ACHN (cell line): ENCODE measurements at places on chromosomes 3 and 15.

DNA sequence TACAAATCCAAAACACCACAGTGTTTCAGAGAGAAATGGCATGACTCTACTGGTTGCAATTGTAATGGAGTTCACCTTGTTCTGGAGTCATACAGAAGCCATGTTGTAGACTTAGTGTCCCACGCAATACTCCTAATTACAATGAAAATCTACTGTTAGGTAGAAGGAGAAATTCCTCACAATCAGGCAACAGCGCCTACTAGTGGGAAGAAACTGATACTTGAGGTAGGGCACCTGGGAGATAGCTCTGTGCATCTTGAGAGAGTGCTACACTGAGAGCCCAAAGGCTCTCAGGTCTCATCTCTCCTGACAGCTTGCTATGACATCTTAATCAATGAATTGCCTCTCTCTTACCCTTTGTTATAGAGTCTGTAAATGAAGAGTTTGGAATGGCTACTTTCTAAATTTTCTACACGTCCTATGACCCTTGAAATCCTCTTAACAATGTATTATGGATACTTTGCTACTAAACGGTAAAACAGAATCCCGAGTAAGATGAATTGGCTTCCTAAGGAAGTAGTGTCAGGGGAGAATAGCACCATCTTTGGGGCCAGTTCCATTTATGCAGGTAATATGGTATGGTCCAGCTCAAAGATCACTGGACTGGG lies 422.7 kb upstream of the TPRG1 start:
- DNase-seq = peak; percentile 42

- DNase-seq = no peak
These were observed 104.5 kb downstream of the PLXNA1 start for GRCh38 chr3:127087441-127087840.

- no peak for DNase-seq
These were observed 1047.0 kb downstream of the TUSC7 start for GRCh38 chr3:117756563-117756962.

DNA sequence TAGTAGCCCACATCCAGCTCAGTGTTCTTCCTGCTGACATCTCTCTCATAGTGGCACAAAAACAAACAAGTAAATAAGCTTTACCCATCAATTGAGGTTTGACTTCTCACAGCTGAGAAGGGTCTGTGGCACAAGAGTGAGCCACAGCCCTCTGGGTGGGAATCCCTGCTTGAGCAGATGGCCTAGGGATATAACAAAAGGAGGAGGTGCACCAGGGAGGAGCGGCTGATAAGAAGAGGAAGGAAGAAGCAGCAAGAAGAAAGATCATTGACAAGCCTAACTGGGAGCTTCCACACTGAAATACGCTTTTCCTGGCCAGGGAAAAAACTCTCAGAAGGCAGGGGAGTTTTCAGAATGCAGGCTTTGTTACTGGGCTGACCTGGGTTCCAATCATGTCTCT lies 279.8 kb downstream of the UACA start:
- DNase-seq = no peak

DNA sequence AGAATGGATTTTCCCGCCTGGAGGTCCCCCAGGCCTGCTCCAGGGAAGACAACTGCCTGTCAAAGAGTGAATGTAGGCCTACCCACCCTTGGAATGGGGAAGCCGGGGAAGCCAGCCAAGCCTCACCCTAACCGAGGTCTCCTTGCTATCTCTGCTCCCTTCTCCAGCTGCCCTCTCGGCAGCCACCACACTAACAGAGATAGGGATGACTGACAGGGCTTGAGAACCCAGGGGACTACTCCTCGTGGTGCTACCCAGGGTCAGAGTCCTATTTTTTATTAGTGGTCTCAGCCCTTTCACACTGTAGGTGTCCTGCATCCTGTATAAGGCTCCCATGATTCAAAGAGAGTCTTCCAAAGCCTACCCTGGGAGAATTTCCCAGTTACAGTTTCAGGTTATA lies 160.6 kb upstream of the CHRM5 start:
- DNase-seq = no peak

DNA sequence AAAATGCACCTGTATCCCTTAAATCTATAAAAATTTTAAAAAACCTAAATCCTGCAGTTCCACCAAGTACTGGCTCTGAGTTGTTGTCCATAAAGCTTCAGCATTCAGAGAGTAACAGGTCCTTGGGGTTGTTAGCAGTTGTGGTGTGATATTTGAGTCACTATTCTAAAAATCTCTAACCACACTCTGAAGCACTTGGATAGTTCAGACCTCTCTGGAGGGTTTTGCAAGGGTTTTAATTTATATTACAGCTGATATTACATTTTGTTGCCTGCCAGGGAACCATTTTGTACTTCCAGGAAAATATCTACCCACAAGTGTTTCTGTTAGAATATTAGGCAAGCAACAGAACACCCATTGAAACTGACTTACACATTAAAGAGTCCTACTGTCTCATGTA lies 255.6 kb downstream of the TBL1XR1 start:
- no peak for DNase-seq

DNA sequence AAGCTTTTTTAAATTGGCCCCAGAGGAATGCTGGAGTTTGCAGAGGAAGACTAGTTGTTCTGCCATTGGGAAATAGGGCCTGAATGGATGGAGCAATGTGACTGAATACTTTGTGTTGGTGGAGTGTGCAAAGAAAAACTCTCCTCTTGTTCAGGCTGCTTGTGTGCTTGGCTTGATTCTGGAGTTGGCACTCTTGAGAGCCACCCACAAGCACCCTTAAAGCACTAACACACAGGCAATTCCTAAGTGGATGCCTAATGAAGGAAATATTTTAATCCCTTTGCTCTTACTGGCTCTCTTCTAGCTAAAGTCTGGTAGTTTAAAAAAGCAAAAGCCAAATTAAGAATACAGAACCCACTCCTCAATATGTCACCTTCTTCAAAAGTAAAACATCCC lies 304.4 kb upstream of the C2CD4B start:
- DNase-seq = no peak

DNA sequence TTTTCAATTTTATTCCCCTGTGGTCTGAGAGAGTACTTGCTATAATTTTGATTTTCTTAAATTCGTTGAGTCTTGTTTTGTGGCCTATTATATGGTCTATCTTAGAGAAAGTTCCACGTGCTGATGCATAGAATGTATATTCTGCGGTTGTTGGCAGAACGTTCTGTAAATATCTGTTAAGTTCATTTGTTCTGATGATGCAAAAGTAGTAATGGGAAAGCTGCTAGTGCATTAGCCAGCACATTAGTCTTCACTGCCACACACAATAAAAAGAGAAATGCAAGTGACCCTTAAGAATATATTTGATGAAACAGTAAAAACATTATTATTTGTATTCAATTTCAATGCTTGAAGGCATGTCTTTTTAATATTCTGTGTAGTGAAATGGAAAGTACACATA lies 84.8 kb downstream of the GTPBP8 start:
- no peak for DNase-seq

- peak; percentile 33 for DNase-seq
These were observed 43.5 kb downstream of the CFAP92 start for GRCh38 chr3:128950223-128950938.

DNA sequence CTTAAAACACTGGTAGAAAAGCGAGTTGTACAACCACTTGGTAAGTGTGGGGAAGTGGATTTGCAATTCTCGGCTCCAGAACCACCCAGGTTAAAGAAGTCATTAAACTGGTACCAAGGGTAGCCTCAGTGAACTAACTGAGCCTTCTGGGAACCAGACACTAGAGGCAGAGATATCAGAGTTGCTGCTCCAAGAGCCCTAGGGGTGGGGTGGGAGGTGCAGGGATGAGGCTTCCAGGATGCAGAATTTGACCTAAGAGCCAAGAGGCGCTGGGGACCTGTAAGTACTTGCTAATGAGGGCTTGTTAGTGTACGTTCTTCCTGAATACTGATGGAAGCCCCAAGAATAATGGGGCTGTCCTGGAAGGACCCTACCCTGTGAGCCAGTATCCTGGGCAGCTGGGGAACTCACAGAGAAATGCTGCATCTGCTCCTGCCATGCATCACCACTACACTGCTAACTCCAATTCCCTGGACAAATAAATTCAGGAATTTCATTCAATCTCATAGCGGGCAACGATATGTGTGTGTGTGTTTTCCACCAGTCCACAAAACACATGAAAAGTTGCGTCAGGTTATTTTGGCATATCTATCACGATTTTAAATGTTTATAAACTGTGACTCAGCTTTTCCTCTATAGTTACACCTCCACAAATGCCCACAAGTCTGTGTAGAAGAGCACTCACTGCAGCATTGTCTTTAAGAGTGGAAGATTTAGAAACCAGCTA lies 23.8 kb downstream of the STIMATE start:
- DNase-seq = no peak

DNA sequence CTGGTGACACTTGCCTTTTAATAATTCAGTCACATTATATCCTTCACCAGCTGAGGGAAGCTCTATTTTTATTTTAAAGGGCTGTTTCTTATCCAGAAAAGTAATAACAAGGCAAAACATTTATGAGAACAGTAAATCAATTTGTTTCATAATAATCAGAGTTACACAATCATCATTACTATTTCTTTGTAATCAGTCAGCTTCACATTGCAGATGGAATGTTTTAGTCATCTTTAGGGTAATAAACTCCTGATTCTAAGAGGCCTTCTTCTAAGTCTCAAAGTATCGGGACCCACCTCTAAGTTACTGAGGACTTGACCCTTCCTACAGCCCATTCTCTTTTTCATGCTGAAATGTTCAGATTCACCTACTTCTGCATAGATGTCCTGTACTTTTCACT lies 298.3 kb upstream of the TGFBR2 start:
- DNase-seq = no peak

DNA sequence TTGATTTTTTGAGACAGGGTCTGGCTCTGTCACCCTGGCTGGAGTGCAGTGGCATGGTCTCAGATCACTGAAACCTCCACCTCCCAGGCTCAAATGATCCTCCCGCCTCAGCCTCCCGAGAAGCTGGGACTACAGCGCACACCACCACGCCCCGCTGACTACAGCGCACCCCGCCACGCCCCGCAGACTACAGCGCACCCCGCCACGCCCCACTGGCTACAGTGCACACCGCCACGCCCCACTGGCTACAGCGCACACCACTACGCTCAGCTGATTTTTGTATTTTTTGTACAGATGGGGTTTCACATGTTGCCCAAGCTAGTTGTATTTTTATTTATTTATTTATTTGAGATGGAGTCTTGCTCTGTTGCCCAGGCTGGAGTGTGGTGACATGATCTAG lies 35.6 kb downstream of the SLC51A start:
- DNase-seq = no peak

GRCh38 chr3:195770081-195770840 lies 41.5 kb downstream of the MUC4 start:
- no peak for DNase-seq

DNA sequence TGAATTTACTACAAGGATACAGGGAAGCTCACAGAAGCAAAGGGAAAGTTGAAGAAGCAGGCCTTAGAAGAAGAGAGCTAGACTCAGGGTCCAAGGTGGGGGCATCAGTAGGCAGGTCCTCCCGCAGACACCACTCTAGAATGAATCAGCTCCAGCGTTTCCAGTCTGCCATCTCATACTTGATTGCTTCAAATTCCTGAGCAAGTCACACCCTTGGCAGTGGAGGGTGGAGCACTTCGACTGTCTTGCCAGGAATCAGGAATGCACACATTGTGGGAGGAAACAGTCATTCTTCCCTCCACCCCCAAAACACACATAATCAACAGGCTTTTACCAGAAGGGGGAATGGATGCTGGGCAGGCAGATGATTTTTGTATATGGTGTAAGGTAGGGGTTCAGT lies 78.5 kb downstream of the CHCHD6 start:
- peak; percentile 82 for DNase-seq

DNA sequence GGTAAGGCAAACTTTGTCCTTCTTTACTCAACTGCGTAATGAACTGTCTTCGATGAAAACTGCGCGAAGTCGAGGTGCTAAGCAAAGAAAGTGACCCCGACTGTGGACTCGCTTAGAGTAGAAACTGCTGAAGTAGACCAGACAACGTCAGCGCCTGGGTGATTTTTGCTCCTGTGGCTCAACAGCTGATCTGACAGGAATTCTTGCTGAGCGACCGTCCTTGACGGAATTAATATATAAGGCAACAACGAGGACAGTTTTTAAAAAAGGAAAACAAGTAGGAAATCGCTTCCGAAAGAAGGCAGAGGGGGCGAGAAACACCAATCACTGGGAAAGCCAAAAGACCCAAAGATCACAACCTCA lies 541 bp downstream of the RPS27L start:
- peak; percentile 79 for DNase-seq

DNA sequence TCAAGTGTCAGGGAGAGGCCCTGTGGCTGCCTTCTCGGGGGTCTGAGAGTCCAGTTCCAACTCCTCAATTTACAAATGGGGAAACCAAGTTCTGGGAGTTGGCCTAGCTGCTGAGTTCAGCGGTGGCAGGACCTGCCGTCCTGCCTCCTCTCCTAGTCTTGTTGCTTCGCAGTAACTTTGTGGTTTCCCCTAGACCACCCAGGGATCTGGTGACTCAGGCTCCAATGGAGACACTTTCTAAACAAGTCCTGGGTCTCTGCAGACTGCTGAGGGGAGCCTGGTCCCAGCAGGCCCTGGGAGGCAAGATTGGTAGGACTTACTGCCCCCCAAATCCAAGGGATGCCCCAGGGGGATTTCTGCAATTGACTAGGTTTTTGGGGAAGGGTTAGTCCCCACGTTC lies 83.6 kb downstream of the SMAD6 start:
- peak; percentile 34 for DNase-seq

DNA sequence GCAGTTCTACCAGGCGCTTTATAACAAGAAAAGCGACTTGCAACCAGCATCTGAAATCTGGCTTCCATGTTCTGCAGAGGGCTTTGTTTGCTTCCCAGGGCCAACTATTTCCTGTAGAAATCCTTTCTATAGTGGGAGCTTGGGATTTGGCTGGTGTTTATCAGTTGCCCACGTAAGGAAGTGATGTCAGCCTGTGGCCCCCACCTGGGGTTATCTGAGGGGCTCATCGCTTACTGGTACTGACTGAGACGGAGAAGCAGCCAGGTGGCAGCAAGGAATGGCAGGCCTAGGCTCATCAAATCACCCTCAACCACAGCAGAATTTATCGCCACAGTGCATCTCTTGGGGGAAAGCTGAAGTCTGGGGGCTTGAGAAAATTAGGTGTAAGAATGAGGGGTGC lies 14.6 kb upstream of the CCR9 start:
- no peak for DNase-seq

DNA sequence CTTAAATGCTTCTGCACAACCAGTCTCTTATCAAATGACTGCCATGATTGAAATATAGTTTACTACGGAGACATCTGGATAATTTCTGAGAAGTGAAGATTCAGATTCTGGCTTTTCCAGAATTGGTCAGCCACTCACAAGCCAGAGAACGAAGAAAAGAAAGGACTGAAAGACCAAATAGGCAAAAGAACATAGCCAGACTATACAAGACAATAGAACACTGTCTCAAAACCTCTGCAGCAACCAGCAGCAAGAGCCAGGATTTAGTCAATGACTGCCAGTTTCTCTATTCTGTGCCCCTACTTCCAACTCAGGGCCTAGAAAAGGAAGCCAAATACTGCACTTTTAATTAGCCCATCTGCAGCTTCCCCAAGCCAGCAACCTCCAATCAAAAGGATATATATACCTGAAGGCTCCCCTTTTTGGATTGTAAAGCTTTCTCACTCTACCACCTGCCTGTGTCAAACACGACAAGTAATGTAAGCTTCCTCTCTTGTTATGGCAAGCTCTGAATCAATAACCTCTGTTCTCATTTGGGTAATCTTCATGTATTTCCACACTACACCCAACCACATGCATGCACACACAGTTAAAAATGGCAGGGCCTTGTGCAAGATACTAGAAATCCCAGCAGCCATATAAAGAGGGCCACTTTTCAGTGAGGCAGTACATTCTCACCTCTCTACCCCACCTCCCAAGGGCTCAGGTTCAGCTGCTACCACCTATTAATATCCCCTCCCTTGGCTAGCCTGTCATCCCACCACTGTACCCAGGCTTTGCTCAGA lies 97.1 kb downstream of the ERC2 start:
- DNase-seq = no peak
